Diencephalon (tissue), 1 donor: ENCODE measurements at places on chromosomes 2 and 18. TPM values are rescaled to one million over a fixed set of nuclear protein-coding genes. Genes with fewer than 3 reads are reported as not detected.

The ASB18 gene
- 1.6 TPM for total RNA-seq

The TMEM37 gene
- 0.92 TPM for total RNA-seq

The CFAP65 gene
- total RNA-seq: 2.3 TPM

The RAB6C gene
- total RNA-seq: 2.5 TPM

The EVX2 gene
- total RNA-seq: not detected

The HOXD4 gene
- total RNA-seq: not detected

The SLC4A3 gene
- 50.5 TPM for total RNA-seq

The PLCD4 gene
- total RNA-seq: 1.4 TPM

The ONECUT2 gene
- 7.4 TPM for total RNA-seq

The TIA1 gene
- total RNA-seq: 235 TPM

The POTEI gene
- total RNA-seq: 1.2 TPM

The ANKZF1 gene
- total RNA-seq: 29.3 TPM

The IL36G gene
- total RNA-seq: not detected

The GRP gene
- 1.8 TPM for total RNA-seq

The SUMO1 gene
- total RNA-seq: 149 TPM

The ERICH2 gene
- total RNA-seq: 1.6 TPM

The SERPINB3 gene
- total RNA-seq: not detected

The PTPRM gene
- total RNA-seq: 190 TPM

The GPR35 gene
- total RNA-seq: 0.46 TPM

The MRPL30 gene
- 64.6 TPM for total RNA-seq

The EPB41L3 gene
- total RNA-seq: 114 TPM

The RNPEPL1 gene
- 6.7 TPM for total RNA-seq

The PROM2 gene
- total RNA-seq: 2.1 TPM

The TMEM150A gene
- total RNA-seq: 2.5 TPM
